ENCODE measurements at places on chromosomes 3 and 15. TPM values are rescaled to one million over a fixed set of nuclear protein-coding genes. Genes with fewer than 3 reads are reported as not detected.

Gene FRMD5
- not detected for polyA plus RNA-seq

Gene CLDN16
- polyA plus RNA-seq, result not detected

Gene DHX36
- 41.8 TPM for polyA plus RNA-seq

Gene TMEM44
- polyA plus RNA-seq, result 2.1 TPM

Gene TM4SF18
- polyA plus RNA-seq, result 2.7 TPM

Gene UROC1
- polyA plus RNA-seq, result not detected

Gene HHLA2
- 0.04 TPM for polyA plus RNA-seq

Gene CKMT1A
- polyA plus RNA-seq, result 0.12 TPM

Gene HRH1
- polyA plus RNA-seq, result 0.42 TPM

Gene TOPBP1
- 5.7 TPM for polyA plus RNA-seq

Gene TAGLN3
- polyA plus RNA-seq, result 0.66 TPM

Gene ISLR2
- polyA plus RNA-seq, result 1.4 TPM

Gene FEZF2
- not detected for polyA plus RNA-seq

Gene SMAD3
- 20.3 TPM for polyA plus RNA-seq

DNA sequence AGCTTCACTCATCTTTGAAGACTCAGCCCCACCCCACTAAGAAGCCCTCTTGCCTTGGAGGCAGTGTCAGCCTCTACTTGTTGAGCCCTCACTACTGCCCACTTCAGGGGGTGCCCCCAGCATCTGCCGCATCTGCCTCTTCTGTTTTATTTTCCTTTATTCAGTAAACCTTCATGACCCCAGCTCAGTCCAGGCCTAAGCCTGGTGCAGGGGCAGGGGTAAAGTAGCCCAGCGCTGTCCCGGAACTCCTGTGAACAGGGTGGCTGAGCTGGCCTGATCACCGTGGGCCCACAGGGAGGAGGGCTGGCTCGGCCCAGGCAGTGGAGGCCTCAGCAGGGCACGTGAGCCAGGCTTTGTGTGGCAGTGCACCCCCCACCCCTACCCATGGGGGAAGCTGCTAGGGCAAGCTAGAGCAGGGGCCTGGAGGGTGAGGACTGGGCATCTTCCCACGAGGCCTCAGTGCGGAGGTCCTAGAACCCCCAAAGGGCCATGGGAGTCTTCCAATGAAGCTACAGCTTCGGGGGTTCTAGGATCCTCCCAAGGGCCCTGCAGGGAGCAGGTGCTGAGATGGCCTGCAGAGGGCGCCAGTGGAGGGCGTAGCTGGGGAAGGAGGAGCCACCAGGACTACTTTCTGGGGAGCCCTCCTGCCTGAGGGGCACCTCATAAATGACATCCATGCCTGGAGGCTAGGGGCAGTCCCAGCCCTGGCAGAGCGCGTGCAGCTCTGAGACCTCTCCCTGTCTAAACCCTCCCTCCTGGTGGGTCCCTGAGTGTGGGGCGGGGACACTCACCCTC, 36.0 kb downstream of the TSPAN3 start:
- DNase-seq, result peak; percentile 44

GRCh38 chr15:67882487-67883233, 42.8 kb upstream of the RNU6-1 start:
- DNase-seq, result no peak

DNA sequence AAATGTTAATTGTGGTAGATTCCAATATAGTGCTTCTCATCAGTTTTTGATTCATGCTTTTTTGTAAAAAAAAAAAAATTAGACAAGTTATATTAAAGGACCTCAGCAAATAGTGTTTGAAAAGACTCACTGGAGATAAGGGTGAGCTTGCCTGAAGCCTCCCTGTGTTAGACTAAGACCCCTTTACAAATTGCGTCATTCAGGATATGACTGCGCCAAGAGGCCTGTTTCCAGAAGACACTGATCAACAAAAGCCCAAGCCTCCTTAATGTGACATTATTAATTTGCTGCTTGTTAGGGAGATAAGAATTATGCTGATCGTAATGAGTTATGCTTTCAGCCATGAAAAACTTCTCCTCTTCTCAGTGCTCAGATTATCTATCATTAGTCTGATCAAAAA, 13.0 kb upstream of the DNAJC13 start:
- no peak for DNase-seq

DNA sequence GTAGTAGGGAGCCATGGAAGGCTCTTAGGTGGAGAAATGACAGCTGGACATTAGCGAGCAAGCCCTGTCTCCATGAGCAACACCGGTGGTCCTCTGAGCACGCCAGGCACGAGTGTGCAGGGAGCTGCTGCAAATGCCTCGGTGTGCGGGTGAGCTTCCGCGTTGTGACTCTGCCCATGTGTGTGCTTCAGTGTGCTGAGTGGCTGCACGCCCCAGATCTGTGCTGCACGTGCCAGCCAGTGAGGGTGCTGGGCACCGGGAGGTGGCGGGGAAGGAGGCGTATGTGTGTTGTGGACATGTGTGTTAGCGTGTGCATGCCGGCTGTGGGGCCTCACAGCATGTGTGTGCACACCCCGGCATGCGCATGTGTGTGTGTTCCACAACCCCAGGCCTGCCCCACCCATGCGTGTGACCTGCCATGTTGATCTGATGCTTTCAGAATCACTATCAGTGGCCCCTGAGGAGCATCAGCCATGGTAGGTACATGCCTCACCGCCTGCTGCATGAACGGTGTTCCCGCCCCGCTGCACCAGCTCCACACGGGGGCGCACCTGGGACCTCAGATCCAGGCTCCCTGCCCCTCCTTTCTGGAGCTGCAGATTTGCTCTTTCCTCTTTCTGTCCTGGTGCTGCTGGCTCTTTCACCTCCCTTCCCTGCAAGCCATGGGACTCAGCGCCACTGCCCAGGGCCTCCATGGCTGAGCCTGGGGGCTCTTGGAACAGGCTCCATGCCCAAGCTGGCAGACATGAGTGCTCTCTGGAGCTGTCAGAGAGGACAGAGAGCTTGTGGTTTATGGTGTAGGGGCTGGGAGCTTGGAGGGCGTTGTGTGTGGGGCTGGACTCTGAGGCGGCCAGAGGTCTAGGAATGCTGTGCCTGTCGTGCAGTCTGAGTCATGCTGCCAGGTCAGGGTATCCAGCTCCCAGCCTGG, 169.4 kb downstream of the TBC1D2B start:
- DNase-seq, result no peak

DNA sequence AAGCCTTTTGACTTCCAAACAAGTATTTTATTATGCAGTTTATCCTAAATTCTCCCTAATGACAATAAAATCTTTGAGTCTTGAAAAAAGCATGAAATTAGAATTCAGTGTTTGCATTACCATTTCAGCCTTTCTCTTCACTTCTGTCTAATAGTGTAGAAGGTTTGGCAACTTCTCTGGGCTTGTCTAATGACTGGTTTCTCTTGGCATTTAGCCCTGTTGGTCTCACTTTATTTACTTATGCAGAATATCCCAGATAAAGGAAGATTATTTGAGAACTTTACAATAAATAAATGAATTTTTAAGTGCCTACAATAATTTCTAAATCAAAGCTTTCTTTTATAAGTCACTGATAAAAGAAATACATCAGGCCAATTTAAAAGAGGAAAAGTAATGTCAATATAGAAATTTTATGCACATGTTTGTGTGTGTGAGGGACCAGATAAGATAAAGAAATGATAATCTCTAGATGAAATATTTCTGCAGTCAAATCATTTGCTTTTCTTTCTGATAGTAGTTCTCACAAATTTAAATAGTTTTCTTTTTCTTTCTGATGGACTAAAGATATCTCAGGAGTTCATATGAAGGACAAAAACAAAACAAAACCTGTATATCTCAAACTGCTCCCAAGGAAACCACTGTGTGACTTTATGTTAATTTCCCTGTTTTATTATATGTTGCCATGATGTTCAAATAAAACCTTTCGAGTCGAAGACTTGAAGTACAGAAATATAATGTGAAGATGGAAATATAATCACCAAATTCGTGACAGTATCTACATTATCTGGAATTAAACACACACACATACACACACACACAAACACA, 533.1 kb upstream of the CBLB start:
- DNase-seq, result no peak

DNA sequence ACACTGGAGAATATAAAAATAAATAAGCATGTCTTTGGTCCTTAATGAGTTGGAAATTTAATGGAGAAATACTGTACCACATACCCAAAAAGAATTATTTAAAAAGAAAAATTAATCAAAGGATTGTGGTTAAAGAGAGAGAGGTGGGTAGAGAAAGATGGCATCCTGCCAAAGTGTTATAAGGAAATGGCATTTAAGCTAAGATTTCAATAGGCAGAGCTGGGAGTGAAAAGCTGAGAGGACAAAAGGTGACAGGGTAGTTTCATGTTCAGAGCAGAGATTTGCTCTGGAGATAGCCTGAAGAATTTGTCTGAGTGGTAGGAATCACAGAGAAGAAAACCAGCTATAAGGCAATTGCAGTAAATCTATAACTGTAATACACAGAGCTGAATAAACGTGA, 181.0 kb downstream of the SI start:
- DNase-seq, result no peak

DNA sequence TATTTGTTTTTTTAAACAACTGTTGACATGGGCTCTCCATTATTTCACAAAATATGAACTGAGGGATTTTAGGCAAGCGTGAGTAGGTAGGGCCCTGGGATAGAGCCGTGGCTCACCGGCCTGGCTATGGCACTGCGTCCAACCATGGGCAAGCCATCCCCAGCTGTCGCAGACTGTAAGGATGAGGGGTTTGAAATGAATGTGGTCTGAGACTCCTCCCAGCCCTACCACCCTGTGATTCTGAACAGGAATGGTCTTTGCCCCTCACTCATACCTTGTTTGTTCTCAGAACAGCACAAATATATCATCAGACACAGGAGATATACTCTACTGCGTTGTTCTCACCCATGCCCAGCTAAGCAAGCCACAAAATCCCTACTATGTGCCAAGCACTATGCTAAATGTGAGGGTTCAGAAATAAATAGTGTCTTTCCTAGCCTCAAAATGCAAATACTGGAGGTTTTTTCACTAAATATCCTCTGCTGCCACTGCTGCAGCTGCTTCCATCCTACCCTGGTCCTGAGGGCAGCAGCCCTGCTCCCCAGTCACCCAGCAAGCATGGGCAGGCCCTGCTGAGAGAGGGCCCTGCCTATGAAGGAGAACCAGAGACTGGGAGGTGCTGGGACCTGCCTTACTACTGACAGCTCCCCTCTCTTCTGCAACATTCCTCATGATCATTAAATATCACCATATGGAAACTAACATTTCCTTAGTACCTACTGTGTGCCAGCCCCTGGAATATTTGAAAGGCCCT, 102.8 kb downstream of the XXYLT1 start:
- DNase-seq, result no peak

DNA sequence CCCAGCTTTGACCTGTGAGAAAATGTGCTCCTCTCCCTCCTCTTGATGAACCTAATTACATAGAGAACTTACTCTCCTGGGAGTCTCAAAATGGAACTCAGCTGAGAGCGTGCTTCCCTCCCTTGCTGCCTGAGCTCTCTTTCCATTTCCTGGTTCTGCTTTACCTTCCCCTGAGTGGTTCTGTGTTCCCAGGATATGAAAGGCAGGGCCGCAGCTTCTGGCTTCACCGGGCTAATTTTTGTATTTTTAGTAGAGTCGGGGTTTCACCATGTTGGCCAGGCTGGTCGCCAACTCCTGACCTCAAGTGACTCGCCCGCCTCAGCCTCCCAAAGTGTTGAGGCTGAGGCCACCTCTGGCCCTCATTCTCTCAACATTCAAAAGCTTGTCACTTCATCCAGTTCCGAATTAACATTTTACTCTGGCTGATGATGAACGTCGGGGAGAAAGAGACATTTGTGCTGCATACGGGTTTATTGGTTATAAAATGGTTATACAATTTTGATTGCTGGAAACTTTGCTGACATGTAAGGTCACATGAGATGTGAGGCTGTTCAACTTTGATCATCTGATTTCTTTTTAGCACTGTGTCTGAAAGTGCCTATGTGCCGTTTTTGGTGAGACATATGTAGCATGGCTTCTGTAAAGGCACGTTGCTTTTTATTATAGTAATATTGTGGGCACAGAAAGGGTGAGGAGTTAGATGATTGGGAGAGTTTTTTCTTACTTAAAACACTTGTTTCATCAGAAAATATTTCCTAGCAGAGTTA, 6.6 kb downstream of the PLS1 start:
- DNase-seq, result no peak

GRCh38 chr15:70503073-70503745, 260.1 kb downstream of the UACA start:
- DNase-seq, result no peak

GRCh38 chr3:59772416-59773408, 722.9 kb upstream of the CFAP20DC start:
- DNase-seq, result no peak

GRCh38 chr3:167653155-167653554, 587 bp downstream of the WDR49 start:
- DNase-seq, result no peak

DNA sequence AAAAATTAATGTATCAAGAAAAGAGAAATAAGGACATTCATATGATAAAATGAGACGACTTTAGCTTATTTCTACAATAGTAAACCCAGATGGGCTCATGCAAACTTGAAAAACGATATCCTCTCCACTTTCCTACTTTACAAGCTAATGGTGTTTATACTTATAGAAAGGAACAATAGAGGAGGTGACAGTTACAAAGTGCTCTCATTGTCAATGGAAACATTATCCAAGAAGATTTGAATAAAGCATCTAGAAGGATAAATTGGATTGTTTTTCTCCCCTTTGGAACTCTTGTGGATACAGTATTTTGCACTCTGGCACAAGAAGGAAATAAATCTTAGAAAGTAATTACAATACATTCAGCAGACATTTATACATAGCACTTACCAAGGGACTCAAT, 20.2 kb upstream of the CCDC66 start:
- DNase-seq, result no peak

DNA sequence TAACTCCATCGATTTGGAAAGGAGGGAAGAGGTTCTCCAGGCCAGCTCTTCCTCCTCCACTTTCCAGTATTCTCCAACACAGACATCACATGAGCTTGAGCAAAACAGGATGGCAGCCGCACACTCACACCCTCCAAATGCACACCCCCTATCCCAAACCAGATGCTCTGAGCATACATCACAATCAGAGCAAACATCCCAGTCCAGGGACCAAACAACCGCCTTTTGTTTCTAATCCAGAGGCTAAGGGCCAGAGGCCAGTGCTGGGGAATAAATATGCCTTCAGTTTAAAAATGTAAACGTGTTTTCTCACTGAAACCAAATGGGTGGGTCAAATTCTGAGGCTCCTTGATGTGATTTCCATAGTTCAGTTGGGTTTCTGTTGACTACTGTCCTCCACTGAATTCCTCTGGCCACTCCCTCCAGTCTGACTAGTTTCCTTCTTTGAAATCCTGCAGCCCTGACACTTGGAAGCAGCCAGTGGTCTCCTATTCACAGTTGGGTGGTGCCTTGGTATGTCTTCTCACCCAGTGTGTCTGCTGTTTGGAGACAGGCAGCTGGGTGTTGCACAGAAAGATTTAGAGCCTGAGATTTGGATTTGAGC, 19.2 kb upstream of the MFGE8 start:
- peak; percentile 28 for DNase-seq

DNA sequence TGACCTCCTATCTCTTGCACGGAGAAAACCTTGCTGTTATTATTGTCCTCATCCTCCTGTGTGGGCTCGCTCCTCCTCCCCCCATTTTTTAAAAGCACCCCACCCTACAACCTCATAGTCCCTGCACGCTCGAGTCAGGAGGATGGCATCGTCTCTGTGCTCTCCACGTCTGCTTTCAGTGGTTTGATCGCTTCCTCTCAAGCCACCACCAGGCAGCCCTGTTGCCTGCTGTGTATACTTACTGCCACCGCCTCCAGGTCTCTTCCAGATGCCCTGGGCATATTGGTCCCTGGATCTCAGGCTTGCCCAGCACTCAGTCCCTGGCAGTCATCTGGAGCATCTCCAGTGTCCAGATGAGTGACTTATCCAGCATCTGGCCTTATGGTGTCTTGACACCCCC, 42.1 kb upstream of the GCNT3 start:
- DNase-seq, result no peak
